Cardiac muscle cell (in vitro differentiated cells and primary cell): ENCODE measurements at places on chromosomes 3 and 15. TPM values are rescaled to one million over a fixed set of nuclear protein-coding genes. Genes with fewer than 3 reads are reported as not detected.

DNA sequence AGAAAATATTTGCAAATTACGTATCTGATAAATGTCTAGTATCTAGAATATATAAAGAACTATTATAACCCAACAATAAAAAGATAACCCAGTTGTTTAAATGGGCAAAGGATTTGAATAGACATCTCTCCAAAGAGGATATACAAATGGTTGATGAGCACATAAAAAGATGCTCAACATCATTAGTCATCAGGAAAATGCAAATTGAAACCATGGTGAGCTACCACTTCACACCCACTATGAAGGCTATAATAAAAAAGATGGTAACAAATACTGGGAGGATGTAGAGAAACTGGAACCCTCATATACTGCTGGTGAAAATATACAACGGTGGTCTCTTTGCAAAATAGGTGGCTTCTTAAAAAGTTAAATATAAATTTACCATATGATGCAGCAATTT lies 28.0 kb downstream of the RAD51 start:
- no peak for DNase-seq

DNA sequence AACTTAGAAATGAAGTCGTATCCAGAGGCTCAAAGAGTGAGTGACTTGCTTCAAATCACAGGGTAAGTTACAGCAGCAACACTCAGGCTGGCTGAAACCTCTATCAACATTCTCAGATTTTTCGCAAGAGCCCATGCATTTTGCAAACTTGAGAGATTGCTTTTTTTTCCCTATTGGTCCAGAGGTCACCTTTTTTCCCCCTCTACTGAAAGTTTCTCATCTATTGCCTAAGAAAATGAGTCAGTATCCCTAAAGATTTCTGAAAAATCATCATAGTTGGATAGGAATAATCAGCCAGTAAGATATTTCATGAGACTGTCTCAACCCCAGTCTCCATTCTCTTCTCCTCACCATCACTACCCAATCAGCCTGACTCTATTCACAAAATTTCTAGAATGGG lies 410.6 kb downstream of the FOXP1 start:
- peak; percentile 91 for DNase-seq

DNA sequence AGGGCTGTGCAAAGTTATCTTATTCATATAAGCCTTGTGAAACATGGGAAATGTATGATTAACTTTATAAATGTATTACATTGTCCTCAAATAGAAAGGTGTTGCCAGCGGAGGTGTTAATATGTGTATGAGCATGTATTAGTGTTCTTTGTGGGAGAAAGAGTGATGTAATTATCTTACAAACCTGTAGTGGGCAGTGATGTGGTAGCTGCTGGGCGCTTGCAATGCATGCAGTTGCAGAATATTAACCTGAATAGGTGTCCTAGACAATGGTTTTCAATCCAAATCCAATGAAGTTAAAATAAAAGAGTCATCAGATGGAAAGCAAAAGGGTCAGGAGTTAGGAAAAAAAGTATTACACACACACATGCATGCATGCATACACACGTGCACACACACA lies 881.3 kb upstream of the CADM2 start:
- no peak for DNase-seq

The ONECUT1 gene
- 0.44 TPM in 1 of 2 replicates, not detected in the other for polyA plus RNA-seq

GRCh38 chr3:198030726-198031125 lies 70.7 kb downstream of the LMLN start:
- no peak for DNase-seq
